Stimulated activated CD8-positive, alpha-beta memory T cell treated with anti-CD3 and anti-CD28 coated beads, Interleukin-7, amount 100 ng/mL, for 24 hours (primary cell): ENCODE measurements at places on chromosomes 13 and 19.

DNA sequence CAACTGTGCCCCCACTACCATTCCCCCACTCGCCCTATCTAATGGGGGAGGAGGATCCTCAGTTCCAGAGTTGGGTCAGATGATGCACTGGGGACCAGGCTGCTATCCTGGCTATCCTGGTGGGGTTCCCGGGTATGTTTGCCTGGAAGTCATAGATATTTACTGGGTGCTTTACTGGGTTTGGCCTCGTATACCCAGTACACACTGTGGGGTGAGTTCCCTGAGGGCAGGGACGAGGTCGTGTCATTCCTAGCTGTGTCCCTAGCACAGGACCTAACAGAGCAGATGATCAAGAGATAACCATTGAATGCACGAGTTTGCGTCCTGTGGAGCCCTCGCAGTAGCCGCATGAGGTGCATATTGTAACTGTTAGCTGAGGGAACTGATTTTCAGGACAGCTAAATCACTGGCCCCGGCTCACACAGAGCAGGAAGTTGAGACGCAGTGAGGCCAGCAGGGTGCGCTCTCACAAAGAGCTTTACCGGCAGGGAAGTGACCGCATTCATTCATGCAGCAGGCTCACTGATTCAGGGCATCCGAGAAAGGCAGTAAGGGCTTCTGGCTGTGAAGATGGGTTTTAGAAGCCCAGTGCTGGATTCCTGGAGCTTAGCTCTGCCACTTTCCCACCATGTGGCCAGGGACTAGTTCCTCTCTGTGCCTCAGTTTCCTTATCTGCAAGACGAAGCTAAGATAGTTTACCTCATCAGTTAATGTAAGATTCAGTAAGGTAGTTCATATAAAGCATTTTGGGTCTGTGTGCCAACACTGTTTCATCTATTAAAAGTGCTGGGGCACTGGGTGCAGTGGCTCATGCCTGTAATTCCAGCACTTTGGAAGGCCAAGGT lies 6.0 kb downstream of the RUVBL2 start:
- peak; percentile 36 for DNase-seq

DNA sequence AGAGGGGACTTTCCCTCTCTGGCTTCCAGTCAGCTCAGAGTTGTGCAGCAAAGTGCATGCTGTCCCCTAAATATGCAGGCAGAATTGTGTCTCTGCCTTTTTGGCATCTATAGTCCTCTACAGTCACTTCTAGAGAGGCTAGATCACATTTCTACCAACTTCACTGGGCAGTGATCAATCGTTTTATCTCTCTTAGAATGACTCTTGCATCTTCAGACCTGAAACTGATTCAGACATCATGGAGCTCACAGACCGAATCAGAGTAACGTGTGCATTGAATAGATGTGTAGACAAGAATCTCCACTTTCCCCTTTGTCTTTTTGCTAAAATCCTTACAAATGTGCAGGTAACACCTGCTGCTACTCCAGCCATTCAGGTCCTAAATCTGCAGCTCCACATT lies 6.2 kb downstream of the ZNF253 start:
- DNase-seq: no peak

- peak; percentile 31 for DNase-seq
Observed at GRCh38 chr19:3618144-3618810, 8.3 kb downstream of the CACTIN start.

- DNase-seq: no peak
Observed at GRCh38 chr19:56263319-56263718, 9.2 kb upstream of the EDDM13 start.

DNA sequence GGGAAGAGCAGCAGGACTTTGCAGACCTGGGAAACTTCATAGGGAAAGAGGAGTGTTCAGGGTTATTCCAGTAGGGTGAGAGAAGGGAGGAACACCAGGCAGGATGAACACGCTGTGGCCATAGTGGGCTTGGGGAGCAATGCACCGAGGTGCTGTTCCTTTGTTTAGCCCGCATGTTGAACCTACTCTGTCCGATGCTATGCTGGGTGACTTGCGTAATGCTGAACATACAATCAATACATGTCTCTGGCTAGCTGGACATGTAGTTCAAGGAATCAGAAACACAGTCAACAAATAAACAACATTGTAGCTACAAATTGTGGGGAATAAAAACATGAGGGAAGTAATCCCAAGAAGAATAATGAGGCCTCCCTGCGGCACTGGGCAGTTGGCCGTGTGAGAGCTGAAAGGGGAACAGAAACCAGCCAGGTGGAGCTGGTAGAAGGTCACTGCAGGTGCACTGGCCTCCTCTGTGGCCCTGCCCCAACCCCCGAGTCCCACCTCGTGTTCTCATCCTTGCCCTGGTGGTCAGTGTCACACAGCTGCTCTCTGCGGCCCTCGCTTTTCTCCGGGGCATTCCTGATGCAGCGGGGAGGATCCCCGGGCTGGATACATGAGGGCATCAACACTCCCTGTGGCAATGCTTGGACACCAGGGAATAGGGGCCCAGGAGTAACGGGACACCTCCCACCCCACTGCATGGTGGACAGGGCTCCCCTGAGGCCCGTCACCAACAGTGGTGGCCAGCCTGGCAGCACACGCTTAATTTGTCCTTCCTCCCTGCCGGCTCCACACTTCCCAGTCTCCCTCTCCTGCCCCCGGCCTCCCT lies 36.9 kb upstream of the TUBGCP3 start:
- no peak for DNase-seq

DNA sequence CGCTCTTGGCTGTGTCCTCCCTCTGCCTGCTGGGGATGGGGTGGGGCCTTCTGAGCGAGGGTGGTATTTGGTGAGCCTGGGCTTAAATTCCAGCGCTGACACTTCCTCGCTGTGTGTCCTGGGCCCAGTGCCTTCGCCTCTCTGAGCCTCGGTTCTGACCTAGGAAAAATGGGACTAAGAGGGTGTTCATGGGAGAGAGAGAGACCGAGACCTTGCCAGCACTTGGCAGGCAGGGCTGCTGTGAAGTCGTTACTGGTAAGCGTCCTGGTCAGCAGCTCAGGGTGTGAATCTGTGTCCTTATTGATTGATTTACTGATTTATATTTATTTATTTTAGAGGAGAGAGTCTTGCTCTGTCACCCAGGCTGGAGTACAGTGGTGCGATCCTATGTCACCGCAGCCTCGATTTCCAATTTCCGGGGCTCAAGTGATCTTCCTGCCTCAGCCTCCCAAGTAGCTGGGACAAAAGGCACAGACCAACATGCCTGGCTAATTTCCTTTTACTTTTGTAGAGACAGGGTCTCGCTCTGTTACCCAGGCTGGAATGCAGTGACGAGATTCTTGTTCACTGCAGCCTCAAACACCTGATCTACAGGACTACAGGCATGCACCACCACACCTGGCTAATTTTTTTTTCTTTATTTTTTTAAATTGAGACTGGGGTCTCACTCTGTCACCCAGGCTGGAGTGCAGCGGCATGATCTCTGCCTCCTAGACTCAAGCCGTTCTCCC lies 2.4 kb downstream of the PKN1 start:
- DNase-seq: no peak

- no peak for DNase-seq
Observed at GRCh38 chr13:23865906-23866305, 23.3 kb downstream of the MIPEP start.

DNA sequence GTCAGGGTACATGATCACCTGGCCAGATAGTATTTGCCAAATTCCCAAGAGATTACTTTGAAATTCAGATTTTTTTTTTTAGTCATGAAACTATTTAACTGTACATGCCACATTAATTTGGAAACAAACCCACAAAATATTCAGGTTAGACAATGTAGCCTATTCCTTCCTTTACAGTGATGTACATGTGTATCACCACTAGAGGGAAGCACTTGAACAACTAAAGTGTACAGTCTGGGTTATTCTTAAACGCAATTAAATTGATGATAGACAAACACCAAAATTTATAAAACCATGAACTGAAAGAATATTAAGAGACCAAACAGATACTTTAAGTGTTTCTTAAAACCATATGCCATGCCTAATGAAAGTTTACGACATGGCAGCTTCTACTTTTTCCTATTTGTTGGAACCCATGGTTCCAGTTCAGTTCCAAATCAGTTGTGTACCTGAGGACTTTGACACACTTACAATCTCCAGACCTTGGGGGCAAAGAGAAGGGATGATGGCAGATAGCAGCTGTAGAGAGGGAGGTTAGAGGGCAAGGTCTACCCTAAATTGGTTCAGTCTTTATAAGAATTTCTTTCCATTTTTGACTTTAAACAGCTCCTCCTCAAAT lies 52.8 kb downstream of the TNFSF13B start:
- no peak for DNase-seq

- DNase-seq: no peak
Observed at GRCh38 chr13:96992633-96993032, 1.6 kb downstream of the OXGR1 start.

DNA sequence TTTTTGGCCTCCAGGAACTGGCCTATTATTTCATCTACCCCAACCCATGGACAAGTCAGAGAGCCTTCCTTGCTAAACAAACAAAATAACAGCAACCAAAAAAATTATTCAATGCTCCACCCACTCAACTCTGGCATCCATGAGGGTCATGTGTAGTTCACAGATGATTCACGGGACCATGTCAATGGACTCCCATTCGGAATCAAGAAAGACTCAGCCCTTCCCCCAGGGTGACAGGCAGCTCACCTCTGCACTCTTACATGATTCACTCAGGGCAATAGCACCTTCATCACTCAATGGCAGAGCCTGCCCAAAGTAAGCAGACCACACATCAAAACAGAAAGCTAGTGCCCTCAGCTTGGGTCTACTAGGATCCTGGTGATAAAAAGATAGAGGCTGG lies 14.3 kb upstream of the SCEL start:
- no peak for DNase-seq

DNA sequence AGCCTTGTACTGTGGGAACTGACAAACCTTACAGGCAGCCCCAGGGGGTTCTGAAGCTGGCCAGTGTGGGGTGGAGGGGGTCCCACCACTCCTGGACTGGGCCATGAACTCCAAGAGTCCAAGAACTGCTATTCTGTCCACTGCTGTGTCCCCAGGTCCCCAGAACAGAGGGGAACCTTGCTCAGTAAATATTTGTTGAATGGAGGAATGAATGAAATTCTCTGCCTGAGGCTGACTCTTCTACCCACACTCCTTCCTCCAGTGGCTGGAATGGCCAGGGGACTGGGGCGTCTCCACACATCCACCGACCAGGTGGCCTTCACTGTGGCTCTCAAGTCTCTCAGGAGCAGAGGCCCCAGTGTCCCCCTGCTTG lies 11.6 kb downstream of the WIZ start:
- DNase-seq: no peak

DNA sequence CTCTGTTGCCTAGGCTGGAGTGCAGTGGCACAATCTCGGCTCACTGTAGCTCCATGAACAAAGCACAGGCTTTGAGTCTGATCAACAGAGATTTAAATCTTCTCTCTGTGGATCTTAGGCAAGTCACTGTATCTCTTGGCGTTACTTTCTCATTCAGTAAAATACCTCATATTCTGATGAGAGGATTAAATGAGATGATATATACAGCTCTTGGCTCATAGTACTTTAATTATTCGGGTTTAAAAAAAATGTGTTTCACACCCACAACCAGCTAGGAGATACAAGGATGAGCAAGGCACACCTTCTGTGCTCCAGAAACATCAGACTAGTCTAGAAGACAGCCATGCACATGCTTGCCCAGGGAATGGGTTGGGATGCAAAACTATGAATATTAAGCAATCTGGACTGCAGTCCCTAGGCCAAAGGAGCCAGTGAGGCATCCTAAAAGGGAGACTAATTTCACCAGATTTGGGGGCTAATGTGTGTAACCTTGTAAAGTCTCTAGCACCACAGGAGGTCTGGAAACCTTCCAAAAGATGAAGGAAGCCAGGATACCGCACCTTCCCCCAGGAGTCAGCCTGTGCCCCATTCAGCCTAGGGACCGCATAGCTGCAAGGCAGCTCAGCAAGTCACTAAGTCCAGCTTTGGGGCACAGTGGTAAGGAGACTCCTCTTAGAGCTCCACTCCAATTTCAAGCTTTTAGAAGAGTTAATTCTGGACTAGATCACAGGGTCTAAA lies 2.5 kb downstream of the VPS36 start:
- no peak for DNase-seq

DNA sequence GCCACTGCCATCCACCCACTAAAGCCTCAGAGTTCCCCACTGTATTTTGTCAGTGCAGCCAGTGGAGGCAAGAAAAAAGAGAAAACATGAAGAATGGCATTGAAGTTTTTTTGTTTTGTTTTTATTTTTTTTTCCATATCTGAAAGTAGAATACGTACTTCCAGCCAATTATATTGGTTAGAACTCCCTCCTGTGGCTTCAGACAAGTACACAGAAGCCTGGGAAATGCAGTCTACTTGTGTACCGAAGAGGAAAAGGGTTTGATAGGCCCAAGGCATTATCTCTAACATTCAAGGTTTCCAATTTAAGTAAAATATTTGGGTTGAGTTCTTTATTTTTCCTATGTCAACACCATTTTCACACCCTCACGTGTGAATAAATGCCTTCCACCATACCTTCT lies 696.2 kb upstream of the GPC6 start:
- DNase-seq: no peak

GRCh38 chr19:54653181-54653809 lies 9.5 kb upstream of the LILRB4 start:
- DNase-seq: no peak

DNA sequence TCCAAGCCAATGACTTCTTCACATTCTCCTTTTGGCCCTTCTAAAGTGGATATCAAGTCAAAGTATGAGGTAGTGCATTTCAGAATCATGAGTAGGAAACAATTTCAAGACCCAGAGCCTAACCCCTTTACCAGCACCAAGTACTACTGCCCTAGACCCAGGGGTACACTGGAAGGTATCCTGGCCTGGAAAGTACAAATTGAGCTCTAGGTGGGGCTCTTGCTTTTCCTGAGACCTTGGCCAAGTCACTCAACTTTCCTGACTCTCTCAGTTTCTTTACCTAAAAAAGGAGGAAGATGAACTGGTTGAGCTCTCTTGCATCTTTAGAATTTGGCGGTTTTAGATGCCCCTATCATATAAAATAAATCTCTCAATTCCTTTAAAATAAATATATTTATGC lies 204.7 kb downstream of the FGF14 start:
- DNase-seq: no peak

GRCh38 chr13:99469041-99469440 lies 32.2 kb upstream of the TM9SF2 start:
- no peak for DNase-seq

DNA sequence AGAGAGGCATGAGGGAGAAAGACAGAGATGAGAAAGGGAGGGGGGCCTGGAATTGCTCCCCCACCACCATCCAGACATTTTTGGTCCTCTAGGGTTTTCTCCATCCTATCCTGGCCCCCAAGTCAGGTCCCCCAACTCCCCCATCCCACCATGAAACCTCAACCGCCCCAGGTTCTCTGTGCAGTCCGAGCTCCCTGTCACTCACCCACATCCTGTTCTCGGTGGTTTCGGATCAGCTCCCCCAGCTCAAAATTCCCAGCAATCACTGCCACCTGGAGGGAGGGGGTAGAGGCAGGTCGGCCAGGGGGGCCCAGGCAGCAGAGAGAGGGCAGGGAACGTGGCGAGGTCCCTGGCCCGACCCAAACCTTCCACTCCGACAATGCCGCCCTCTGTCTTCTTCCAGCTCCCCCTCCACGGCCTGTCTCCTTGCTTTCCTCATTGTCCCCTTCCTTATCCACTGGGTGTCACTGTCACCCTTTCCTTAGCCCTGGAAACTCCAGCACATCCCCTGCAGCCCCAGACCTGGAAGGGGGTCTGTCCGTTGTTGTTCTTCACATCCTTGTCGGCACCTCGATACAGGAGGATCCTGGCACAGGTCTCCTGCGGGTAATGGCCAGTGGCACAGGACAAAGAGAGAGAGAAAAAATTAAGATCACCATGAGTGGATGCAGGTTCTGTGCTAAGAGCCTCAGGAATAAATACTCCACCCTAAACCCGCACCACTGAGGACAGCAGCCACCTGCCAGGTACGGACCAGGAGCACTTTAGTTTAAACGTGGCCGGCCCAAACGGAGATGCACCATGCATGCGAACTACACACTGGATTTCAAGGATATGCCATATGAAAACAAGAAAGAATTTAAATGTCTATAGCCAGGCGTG lies 15.4 kb downstream of the SHANK1 start:
- DNase-seq: no peak
